Activated T-cell treated with anti-CD3 and anti-CD28 coated beads for 1 hour (primary cell): ENCODE measurements at places on chromosomes 1 and 21.

GRCh38 chr1:233512538-233512937, 101.4 kb upstream of the KCNK1 start:
- DNase-seq = no peak

DNA sequence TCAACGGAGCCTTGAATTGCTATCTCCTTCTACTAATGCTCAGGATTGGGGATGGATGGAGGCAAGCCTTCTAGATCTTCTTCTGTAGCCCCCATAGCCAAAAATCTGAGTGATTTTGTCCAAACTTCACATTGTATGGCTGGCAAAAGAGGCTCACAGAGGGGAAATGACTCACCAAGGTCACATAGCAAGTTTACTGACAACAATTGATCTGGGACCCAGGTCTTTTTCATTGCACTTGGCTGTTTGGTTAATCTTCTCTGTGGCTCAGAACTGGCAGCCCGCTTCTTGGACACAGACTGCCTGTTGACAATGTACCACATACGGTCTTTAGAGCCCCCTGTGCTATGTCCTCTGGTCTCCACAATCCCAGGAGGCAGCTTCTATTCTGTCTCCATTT, 3.0 kb upstream of the LACTBL1 start:
- DNase-seq = no peak

DNA sequence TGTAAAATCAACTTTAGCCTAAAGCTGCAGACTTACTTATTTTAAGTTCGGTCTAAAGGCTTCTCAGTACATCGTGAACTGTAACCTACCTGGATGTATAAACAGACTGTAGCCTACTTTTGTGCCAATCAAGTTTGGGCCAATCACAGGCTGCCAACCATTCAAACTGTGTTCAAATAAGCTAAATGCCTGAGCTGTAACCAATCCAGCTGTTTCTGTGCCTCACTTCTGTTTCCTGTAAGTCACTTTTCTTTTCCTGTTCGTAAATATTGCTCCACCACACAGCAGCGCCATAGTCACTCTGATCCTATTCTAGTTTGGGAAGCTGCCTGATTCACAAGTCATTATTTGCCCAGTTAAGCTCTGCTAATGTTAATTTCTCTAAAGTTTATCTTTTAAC, 37.5 kb upstream of the SLAMF9 start:
- no peak for DNase-seq

GRCh38 chr1:224245188-224245587, 62.1 kb downstream of the DEGS1 start:
- DNase-seq = no peak

GRCh38 chr1:212341090-212341489, 55.9 kb downstream of the PPP2R5A start:
- DNase-seq = no peak

GRCh38 chr1:225567789-225568188, 85.1 kb downstream of the ENAH start:
- no peak for DNase-seq

GRCh38 chr1:29753771-29754572, 517.6 kb downstream of the PTPRU start:
- no peak for DNase-seq

DNA sequence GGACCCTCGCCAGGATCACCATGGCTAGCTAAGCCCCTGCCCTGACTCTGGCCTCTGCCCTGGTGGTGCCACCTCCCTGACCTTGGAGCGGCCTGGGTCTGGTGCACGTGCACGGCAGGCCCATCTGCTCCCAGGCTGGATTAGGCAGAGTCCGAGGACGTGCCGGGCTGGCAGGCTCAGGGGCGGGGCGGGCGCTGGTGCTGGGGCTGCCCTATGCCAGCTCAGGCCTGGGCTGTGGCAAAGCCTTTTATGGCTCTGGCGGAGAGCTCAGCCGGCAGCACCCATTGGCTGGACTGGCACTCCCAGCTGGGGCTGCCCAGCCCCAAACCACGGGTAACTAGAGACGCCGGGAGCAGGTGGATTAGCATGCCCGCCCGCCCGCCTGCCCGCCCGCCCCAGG, 17.1 kb upstream of the EDN2 start:
- DNase-seq = no peak

- DNase-seq = no peak
Measured at GRCh38 chr1:111538343-111539025, 35.1 kb upstream of the ADORA3 start.

- DNase-seq = no peak
Measured at GRCh38 chr1:182080955-182081582, 19.6 kb upstream of the ZNF648 start.

DNA sequence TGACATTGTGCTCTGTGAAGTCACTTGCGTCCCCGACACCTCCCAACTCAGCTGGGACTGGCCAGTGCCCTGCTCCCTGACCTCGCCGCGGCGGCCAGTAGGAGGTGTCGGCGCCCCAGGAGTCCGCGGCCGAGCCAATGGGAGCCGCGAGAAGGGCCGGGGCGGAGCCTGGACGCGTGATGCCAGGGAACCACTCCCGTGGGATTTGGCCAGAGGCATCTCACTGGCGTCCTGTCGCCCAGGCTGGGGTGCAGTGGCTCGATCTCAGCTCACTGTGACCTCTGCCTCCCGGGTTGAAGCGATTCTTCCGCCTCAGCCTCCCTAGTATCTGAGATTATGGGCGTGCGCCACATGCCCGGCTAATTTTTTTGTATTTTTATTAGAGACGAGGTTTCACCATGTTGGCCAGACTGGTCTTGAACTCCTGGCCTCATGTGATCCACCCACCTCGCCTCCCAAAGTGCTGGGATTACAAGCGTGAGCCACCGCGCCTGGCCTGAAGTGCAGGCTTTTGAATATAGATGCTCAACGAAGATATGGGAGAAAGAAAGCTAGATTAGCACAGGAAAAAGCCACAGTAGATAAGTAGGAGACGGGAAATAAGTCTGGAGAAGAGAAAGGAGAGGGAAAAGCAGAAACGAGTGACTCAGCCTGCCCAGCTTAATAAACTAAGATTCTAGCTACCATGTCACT, 38.0 kb downstream of the ZBTB8OS start:
- peak; percentile 11 for DNase-seq

GRCh38 chr1:55252942-55253589, 37.9 kb upstream of the USP24 start:
- no peak for DNase-seq

DNA sequence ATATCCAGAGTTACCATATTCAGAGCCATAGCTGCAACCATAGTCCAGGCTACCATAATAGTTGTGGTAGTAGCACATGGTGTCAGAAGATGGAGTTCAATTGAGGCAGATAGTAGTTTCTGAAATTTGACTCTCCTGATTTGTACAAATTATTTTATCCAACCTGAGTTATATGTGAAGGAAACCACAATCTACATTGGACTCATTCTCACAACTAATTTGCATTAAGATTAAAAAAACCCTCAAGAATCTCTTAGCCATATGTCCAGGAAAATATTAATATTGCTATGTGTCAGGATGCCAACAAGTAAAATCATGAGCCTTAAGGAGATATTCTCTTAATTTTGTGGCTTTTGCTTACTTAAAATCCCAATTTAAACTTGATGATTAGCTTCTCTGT, at the start of gene KRTAP22-2:
Gene KRTAP22-2 (minus strand): TSS at position 101 of the 400 bp plus-strand sequence.
- no peak for DNase-seq

GRCh38 chr1:230458509-230458908, 32.4 kb upstream of the PGBD5 start:
- no peak for DNase-seq

DNA sequence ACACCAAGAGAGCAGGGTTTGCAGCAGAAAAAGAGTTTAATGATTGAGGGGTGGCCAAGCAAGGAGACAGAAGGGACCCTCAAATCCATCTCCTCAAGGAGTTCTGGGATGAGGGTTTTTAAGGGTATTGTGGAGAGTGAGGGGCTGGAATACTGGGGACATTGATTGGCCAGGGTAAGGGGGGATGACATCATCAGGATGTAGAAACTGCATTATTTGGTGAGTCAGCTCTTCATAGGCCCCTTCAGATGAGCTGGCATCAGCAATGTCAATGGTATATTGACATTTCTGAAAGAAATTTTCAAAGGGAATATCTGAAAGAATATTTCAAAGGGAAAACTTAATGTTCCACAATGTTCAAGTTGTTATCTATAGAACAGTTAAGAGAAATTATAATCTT, 168.1 kb upstream of the SNX7 start:
- no peak for DNase-seq

GRCh38 chr1:59176471-59176870, 120.4 kb upstream of the FGGY start:
- DNase-seq = no peak

GRCh38 chr1:51542158-51542953, 23.3 kb upstream of the EPS15 start:
- DNase-seq = no peak

DNA sequence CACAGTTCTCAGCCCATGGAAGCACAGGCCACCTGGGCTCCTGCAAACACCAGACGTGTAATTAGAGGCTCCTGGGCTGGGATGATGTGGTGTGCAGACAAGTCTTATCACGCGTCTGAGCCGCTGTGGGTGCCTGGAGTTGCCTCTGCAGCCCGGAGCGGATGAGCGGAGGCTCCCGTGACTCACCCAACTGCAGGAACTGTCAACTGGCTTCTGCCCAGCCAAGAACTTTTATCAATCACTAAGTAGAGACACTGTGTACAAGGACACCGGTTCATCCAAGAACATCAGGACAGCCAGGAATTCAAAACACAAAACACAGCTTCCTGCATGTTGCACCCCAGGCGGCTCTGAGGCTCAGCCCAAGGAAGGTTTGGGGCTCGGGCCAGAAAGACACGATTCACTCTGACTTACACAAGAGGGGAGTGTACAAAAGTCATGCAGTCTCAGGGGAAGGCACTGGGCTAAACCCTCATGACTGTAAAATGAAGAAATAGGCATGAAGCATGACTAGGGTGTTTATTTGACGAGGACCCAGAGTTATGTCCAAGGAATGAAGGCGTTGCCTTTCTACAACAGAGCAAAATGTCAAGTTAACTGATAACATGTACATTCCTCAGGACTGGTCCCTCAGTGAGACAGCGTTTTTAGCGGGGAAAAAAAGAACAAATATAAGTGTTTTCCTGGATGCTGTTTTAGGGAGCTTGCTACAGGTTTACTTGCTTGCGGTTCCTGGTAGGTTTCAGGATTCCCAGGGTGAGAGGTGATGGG, 21.1 kb downstream of the ERRFI1 start:
- DNase-seq = no peak

DNA sequence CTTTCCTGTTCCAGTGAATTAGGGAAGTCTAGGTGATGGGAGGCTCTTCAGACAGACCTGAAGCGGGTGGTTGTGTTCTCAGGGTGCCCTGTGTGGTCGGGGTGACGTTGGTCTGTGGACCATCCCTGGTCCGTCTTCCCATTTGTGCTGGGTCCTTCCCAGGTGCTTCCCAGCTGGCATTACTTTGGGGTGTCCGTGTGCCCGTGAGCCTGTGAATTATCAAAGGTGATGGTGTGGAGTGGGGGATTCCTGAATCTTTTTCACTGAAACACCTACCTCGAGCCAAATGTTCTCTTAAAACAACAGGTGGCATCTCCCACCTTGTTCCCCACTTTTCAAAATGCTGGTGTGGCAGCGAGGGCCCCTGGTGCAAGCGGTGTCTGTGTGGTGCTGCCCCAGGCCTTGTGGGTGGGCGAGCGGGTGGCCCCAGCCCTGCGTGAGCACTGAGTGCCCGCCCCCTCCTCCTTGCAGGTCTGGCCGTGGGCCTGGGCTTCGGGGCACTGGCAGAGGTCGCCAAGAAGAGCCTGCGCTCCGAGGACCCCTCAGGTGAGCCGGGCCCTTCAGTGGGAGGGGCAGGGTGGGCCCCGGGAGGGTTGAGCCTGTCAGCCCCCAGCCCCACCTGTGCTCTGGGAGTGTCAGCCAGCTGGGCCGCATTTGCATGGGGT, 37.0 kb downstream of the COQ8A start:
- no peak for DNase-seq

DNA sequence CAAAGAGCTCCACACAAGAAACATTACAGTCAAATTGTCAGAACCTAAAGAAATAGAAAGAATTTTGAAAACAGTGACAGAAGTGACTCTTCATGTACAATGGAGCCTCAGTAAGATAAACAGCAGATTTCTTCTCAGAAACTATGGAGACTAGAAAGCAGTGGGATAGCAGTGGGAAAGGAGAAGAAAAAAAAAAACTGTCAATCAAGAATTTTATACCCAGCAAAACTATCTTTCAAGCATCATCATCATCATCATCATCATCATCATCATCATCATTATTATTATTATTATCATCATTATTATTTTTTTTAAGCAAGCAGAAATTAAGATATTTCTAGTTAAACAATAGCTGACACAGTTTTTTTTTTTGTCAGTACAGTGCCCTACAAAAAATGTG, 24.2 kb downstream of the CEP170 start:
- DNase-seq = no peak
